Activated CD8-positive, alpha-beta memory T cell treated with anti-CD3 and anti-CD28 coated beads, Interleukin-2, amount 50 U/mL, for 4 hours (primary cell): ENCODE measurements at places on chromosomes 7 and 10.

DNA sequence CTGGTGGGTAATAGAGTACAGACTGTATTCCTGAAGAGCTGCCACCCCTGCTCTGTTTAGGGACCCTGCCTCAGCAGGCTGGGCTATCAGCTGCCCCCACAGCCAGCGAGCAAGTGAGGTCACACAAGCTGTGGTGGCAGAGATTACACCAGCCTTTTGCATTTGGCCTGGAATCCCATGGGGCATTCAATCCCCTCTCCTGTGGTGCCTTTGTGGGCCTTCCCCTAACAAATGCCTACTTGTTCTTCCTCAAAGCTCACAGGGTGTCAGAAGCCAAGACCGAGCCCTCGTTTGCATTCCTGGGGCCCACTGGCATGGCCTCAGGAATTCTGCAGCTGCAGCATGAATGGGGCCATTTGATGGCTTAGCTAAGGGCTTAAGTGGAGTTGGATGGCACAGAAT, 212.7 kb upstream of the PHYHIPL start:
- no peak for DNase-seq

DNA sequence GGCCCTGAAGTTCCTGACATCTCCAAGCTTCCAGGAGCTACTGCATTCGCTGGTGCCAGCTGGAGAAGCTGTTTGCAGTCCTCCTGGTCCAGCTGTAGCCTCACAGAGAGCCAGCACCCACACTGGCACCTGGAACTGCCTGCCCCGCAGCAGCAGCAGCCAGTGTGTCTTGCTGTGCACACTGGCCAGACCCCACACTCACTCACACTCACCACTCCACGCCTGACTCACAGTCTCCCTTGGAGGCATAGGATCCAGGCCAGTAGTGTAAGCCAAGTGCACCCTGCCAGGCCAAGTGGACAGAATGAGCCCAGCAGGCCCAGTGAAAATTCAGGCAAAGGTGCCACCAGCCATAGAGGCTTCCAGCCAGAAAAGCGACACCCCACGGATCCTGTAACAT, 566.3 kb downstream of the GRM8 start:
- DNase-seq = no peak

- DNase-seq = no peak
Observed at GRCh38 chr7:151091431-151091830, 5.2 kb downstream of the AGAP3 start.

GRCh38 chr10:36331121-36331520, 689.0 kb upstream of the FZD8 start:
- DNase-seq = no peak

DNA sequence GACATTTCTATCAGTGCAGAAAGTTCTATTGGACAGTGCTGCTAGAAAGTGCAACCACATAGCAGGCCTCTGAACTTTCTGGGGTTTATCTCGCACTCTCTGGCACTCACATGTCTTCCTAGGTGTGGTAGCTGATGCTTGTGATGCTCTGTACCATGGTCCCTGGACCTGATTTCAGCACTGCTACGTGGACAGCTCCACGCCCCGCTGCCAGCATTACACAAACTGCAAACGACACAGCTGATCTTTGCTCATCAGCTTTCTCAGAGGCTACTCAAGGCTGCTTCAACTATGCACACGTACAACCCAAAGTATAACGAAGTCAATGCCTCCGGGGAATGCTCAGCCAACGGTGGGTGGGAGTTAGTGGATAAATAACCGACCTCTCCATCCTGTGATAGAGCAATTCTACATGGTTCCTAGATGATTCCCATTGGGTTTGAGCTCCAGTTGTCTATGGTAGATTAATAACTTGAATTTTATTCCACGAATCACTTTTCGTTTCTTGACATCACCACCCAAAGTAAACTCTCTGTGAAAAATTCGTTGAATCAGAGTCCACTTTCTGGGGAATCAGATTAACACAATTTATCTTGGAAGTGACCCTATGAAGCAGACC, 302.5 kb downstream of the ACTR3B start:
- no peak for DNase-seq

DNA sequence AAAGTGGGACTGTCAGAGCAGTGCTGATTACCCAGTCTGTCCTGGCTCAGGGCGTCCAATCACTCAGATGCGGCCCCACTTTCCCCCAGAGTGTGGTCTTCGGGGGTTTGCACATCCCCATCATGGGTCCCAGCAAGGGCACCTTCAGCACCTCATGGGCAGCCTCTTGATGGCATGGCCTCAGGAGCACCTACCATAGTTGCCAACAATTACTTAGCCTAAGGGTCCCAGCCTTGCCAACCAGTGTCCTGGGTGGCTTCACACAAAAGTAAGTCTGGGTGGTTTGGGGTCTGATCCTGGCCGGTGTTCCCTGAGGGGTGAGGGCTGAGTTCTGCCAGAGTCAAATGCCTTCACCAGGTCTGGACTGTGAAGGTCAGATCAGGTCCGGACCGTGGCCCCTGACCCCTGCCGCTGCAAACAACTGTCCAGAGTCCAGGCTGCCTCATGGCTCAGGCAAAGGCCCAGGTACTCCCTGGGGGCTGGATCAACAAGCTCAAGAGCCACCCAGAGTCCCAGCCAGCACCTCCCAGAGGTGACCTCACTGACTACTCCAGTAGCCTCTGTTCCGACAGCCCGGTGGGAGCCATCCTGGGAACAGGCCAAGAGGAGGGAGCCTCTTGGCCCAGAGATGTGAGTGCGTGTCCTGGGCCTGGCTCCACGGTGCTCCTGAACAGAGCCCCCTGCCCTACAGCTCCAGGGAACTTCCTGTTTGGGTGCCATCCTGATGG, 6.2 kb upstream of the MARVELD1 start:
- DNase-seq = no peak
